CD4-positive, alpha-beta T cell treated with Interleukin-21 for 1 hour (primary cell): ENCODE measurements at places on chromosomes 6 and 20.

DNA sequence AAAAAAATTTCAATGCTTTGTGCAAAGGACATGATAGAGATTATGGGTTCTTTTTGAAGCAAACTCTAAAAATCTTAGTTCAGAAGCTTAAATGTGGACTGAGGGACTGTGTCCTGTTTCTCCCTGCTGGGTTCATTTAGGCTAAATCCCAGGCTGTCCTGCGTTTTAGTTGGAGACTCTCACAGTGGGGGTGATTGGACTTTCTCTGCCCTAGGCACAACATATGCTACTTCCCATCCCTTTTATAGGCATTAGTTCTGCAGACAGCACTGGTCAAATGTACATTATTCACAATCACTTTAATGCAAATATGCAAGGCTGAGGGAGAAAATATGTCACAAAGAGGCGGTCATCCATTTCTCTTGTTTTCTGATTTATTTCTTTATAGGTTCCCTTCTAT is 71.3 kb downstream of the TFAP2B start:
- no peak for DNase-seq

GRCh38 chr6:26045065-26045927 is 41.9 kb upstream of the HFE start:
- DNase-seq = peak; percentile 96

- no peak for DNase-seq
Measured at GRCh38 chr6:17457956-17458355, 64.6 kb downstream of the CAP2 start.

DNA sequence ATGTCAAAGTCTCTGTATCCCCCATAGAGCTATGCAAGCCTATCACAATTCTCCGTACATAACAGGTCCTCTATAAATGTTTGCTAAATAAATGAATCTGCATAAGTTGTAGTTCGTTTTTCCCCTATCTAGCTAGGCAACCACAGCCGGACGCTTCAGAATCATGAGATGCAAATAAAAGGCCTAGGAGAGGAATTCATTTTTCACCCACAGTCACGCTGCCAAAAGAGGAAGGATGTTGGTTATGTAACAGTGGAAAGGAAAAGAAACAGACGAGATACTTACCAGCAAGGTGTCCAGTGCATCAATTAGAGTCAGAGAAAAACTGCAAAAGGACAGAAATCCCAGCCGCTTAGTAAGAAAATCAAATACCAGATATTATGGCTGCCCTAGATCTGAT is 2.4 kb downstream of the EDEM2 start:
- peak; percentile 29 for DNase-seq

GRCh38 chr20:59692139-59692538 is 87.8 kb downstream of the PHACTR3 start:
- DNase-seq = no peak

DNA sequence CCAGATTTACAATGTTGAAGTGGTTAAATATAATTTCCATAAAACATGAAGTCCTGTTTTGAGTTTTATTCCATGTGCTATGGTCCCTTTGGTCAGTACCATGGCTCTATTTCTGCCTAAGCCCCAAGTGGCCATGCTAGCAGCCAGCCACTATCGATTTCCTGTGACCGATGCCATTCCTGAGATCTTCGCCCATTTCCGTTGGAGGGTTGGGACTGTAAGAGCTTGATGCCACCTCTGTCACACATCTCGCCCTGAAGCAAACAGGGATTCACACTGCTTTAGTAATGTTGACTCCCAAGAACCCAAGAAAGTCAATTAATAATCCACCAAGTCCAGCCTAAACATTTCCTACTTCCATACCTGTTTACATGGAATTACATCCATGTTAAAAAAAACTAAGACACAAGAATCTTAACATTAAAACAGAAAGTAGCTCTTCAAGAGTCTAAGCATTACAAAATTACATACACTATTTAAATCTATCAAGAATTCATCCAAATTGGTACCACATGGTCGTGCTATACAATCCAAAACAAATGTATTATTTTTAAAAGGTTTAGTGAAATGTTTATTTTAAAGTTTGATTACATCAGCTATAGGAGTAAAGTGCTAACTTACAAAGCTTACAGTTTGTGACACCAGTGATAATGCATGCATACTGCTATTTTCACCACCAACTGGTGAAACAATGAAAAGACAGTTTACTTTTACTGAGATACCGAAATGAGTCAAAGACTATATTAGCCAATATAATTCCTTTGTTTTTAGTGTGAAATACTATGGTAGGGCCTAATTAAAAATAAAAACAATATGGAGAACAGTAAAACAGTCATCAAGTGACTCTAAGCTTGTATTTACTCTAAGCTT is 2.5 kb downstream of the RBM39 start:
- DNase-seq = peak; percentile 68

DNA sequence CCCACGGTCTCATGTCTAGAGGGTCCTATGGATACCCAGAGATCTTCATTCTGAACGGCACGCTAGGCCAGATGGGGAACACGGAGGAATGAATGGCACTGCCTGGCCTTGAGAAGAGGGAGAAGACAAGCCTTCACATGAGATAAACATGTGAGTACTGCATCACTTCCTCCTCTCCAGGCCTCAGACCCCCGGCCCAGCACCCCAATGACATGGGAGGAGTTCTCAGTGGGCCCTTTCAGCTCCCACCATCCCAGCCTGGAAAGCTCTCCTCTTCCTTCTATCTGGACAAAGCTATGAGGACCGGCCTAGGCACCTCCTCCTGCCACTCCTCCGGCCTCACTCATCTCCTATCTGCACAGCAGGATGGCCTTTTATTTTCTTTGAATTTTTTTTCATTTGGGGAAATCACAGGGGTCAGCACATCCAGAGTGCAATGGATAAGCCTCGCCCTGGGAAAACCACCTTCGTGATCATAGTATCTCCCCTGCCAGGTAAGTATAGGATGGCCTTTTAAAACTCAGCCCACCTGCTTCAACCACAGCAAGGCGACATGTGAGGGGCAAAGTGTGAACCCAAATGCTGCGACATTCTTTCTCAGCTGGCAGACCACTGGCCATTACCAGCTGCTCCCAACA is 39.2 kb upstream of the CDKN1A start:
- no peak for DNase-seq
